ENCODE measurements at places on chromosomes 4 and X.

GRCh38 chrX:48924270-48924669 is 5.4 kb upstream of the PIM2 start:
- H3K27ac ChIP-seq, result no peak overlapping the region
- DNase-seq, result no peak
- no peak overlapping the region for H3K4me3 ChIP-seq
- H3K36me3 ChIP-seq, result peaks cover 21% of the 10 kb centered on the region
- peaks cover 6% of the 10 kb centered on the region for H3K4me1 ChIP-seq
- no peaks in the 10 kb centered on the region for H3K27me3 ChIP-seq

GRCh38 chr4:140103676-140104075 is 50.3 kb downstream of the MAML3 start:
- no peak overlapping the region for H3K27ac ChIP-seq
- H3K36me3 ChIP-seq, result no peaks in the 10 kb centered on the region
- peaks cover 12% of the 10 kb centered on the region for H3K4me1 ChIP-seq
- H3K4me3 ChIP-seq, result no peak overlapping the region
- no peak for DNase-seq

DNA sequence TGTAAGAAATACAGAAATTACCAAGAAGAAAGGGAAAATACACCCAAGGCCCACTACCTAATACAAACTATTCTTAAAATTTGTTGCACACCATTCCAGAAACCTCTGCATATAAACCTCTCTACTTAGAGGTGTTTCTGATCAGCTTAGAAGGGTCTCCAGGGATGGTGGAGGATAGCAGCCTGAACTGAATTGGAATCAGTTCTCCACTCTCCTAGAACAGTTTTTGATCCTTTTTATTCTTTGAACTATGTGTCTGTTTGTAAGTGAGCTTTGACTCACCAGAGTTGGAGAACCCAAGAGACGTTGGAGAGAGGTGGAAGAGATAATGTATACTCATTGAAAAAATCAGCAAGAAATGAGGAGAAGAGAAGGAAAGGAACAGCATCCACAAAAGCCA is 96.6 kb upstream of the OTUD4 start:
- no peaks in the 10 kb centered on the region for H3K36me3 ChIP-seq
- no peak for DNase-seq
- H3K27me3 ChIP-seq, result no peaks in the 10 kb centered on the region
- no peak overlapping the region for H3K27ac ChIP-seq
- H3K4me1 ChIP-seq, result no peaks in the 10 kb centered on the region

DNA sequence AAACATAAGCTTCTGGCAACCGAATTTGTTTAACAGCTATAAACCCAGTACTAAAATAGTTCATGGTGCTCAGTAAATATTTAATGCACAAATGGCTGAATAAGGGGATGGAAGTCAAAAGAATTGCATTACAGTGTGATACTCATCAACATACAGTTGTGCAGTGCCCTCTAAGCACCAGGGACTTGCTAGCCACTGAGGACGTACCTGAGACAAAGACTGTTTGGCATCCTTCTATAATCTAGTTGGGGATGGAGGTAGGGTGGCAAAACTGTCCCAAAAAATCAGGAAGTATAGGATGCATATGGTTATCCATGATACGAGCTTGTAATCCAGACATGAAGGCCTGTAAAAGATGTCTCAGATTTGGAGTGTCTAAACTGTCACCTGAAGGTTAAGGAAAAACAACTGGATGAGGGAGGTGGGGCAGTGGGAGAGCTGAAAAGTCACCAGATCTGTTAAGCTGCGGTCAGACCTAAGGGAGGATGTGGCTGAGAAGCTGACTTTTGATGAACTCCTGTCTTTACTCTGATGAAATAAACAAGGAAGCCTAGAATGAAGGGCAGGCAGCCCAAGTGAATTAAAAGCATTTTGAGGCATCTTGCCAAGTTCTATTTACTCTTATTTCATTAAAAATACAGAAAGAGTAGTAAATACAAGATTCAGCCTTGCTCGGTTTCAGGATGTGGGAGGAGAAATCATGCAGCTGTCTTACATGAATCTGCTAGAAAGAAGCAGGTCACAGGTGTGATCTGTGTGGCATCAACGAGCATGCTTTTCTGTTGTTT is 12.0 kb upstream of the CD38 start:
- H3K36me3 ChIP-seq, result no peaks in the 10 kb centered on the region
- no peaks in the 10 kb centered on the region for H3K4me1 ChIP-seq
- H3K27me3 ChIP-seq, result no peaks in the 10 kb centered on the region
